ENCODE measurements at places on chromosomes 1 and 21.

DNA sequence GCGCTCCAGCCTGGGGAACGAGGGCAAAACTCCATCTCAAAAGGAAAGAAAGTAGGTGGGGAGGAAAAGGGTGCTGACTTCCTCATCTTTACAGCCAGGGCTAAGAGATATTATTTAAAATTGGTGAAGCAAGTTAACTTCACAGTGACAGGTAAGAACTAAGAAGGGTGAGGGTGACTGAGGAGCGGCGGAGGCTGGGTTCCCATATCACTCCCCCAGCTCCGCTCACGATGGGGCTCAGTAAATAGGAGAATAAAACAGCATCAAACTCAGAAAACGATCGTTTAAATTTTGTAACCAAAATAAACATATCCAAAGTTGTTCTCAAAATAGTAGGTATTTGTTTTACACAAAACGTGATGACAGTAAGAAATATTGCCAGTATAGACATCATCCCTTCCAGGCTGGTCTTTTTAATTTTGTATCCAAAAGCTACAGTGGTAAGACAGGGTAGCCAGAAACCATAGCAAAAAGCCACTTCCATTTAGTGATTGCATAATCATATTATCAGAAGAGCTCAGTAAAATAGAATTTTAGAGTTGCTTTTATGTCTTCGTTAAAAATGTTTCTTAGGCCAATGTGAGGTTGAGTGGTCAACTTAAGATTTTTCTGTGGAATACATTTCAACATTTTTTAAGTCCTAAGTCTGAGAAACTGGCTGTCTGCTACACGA, 26.2 kb upstream of the ADARB1 start:
- no peak for DNase-seq

GRCh38 chr21:16002874-16003466, 273.2 kb downstream of the USP25 start:
- DNase-seq = no peak

GRCh38 chr1:37949524-37950152, 2.8 kb upstream of the INPP5B start:
- DNase-seq = no peak

- no peak for DNase-seq
Observed at GRCh38 chr1:960363-961131, at the start of gene KLHL17. Gene KLHL17, plus strand, starts transcription at chr1:960584. Its CDS starts 110 bp downstream, at chr1:960694.

DNA sequence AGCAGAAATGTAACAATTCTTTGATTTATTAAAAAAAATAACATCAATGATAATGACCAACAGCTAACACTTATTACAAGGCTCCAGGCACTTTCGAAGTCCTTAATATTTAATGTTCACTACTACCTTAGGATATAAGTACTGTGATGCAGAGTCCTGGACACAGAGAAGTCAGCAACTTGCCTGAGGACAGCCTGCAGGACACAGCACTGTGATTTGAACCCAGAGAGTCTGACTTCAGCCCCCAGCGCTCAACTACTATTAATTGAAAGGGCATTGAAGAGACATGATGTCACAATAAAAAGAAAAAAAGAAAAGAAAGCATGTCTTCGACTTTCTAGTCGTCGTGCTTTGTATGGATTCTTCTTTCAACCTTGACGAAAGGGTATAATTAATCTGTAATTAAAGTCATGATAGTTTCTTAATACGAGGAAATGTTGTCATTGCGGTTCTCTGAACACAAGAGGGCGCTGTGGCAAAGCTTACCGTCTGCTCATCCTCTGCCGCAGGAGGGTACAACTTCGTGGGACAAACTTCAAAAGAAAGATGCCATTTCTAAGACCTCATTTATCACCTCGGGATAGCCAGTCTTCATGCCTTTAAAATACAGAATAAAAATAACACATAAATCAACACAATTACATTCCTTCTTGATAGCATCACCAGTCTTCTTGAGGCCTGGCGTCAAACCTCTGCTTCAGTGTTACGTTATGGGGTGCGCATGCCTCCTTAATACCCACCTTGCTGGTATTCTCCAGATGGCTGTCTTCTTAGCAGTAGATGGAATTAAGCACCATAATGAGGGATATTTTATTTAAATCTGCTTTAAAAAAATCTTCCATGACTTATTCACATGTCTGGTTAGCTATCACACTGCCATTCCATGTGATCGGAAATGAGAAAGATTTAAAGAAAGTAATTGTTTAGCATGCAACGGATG, 240.1 kb downstream of the DISC1 start:
- no peak for DNase-seq

DNA sequence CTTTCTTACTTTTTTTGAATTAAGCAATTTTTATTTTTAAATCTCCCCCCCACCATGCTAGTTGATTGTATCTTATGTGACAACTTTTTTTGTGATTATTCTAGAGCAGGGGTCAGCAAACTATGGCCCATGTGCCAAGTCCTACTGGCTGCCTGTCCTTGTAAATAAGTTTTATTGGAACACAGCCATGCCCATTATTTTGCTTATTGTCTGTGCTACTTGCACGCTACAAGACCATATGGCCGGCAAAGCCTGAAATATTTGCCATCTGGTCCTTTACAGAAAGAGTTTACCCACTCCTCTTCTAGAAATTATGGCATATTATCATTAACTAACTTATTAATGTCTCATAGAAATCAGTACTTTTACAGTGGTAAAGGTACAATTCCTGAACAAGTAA, 51.7 kb downstream of the AK5 start:
- DNase-seq = no peak

DNA sequence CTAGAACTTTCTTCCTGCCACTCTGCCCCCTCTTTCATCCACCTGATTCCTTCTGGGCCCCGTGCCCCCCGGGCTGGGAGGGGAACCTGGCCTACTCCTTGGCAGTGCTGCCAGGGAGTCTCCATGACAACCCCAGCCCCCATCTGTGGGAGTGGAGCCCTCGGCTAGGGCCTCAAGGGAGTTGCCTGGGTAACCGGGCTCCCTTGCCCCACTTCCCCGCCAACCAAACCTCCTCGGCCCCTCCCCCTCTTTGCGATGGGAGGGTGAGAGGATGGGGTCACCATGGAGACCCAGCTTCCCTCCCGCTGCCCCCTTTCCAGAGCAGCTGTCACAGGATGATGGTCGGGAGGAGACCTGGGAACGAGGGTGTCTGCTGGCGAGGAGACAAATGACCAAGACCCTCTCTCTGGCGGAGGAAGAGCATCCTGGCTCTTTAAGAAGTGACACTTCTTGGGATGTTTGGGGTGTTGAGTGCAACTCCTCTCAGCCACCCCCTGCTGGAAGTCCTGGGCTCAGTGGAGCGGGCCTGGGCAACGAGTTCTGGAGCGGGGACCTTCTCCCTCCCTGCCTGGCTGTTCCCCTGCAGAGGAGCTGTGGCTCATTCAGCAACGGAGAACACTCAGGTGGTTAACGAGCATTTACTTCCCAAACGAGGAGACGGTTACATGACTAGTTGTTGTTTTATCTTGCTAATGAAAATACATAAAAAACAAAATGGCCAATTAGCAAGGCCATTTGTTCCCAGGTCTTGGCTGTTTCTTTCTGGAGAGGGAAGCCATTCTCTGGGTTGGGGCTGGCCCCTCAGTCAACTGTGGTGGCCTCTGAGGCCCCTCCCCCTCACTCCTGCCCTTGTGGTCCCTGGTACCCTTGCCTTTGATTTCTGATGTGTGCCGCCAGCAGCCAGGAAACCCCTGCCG, 82.8 kb downstream of the UBIAD1 start:
- no peak for DNase-seq

DNA sequence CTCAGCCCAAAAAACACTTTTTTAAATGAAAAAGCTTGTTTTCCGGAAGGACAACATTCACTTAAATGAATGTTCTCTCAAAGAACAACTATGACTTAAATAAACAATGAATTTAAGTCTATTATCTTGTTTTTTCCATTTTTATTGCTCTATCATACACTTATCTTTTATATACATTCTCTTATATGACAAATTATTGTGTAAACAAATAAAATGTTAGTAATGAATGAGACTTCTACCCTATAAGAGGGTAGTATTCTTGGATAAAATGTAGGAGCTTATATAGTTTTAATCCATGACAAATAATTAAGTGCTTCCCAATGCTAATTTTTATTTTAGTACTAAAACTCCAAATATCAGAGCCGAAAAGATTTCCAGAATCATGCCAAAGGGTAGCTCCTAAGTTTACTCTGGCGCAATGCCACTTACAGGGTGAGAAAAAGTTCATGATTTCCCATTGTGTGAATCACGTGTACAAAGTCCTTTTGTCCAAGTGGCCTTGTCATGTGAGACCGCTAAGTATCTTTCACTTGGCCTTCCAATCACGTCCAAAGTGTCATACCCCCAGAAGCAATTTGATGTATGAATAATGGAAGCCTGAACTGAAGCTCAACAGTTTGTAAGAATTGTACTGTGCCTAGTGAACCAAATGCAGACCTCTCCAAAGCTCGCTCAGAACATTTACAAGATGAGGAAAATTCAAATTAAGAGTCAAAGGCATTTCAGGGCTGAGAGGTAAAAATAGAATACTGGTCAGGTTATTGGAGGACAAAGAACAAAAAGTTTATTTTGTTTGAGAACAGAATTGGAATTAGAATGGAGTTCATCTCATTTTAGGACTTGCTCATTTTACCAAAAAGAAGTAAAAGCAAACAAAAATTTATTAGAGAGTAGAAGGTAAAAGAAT, 56.6 kb upstream of the C1orf21 start:
- no peak for DNase-seq

DNA sequence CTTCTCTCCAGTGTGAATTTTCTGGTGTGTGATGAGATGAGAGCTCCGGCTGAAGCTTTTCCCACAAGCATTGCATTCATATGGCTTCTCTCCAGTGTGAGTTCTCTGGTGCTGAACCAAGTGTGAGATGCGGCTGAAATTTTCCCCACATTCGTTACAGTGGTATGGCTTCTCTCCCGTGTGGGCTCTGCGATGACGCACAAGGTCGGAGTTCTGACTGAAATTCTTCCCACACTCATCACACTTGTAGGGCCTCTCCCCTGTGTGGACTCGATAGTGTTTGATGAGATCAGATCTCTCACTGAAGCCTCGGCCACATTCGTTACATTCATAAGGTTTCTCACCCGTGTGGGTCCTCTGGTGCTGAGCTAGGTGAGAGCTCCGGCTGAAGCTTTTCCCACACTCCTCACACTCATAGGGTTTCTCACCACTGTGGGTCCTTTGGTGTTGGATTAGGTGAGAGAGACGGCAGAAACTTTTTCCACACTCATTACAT, 7.4 kb downstream of the ZNF436 start:
- DNase-seq = no peak

DNA sequence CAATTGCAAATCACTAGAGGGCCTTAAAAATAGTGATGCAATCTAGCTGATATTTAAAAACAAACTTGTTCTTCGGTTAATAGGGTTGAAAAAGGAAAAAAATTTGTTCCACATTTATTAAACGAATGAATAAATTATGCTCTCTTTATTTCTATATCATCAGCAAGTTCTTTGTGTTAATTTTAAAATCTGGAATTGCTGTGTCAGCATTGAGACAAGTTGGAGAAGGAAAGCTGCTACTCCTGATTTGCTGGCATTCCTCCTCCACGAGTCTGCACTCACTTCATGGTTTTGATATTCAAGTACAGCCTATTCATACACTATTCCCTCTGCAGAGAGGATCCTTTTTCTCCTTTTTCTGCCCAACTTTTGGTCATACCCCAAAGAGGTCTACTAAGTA, 117.6 kb downstream of the MRPL39 start:
- no peak for DNase-seq

DNA sequence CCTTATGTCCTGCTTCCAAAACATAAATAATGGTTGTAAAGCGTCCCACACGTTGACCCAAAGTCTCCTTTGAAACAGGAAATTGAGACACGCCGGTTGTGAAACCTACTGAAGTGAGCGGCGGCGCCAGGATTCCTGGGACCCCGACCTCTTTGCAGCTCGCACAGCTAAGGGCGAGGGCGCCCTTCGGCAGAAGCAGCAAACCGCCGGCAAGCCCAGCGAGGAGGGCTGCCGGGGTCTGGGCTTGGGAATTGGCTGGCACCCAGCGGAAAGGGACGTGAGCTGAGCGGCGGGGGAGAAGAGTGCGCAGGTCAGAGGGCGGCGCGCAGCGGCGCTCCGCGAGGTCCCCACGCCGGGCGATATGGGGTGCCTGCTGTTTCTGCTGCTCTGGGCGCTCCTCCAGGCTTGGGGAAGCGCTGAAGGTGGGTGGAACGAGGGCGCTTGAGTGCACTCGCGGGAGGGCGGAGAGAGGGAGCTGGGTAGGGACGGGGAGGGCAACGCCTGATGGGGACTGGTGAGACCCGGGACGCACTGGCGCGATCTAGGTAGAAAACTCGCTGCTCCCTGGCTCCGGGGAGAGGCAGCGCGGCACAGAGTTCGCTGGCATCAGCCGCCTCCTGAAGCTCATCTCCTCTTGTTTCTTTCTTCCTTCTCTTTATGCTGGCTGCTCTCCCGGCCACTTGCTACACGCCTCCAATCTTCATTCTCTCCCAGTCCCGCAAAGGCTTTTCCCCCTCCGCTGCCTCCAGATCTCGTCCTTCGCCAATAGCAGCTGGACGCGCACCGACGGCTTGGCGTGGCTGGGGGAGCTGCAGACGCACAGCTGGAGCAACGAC, at the start of gene CD1D:
Gene CD1D, plus strand, starts transcription at position 155 of the 836 bp plus-strand sequence. Its CDS starts 207 bp downstream, at position 362.
- no peak for DNase-seq

- DNase-seq = no peak
Observed at GRCh38 chr21:32233722-32234301, 45.0 kb downstream of the MIS18A start.

DNA sequence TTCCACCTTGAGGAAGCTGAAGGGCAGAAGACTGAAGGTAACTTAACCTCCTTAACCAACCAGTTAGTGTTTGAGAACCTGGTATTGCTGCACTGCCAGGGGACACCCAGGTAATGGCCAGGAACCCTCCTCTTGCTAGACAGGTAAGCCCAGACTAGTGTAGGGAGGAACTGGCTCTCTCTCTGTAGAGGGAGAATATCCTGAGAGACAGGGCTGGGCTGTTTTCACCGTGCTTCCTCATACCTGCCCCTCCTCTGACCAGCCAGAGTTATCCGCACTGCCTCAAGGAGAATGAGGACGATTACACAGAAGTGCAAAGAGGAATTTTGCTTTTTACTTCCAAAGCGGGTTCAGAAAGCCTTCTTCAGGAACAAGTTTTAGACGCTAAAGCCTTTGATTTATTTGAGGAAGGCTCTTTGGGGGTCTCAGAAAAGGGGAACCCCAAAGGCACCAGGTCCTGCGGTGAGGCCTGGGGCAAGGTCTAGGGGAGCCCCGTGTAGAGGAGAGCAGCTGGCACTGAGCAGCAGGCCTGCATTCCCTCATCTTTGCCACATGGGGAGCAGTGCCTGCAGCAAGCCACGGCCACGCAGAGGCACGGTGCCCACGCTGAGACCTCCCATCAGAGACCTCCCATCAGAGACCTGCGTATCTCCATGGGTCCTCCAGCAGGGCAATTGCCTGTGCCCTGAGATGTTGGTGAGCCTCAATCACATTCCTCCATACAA, 13.5 kb downstream of the GNG4 start:
- DNase-seq = no peak

- DNase-seq = no peak
Observed at GRCh38 chr1:46171351-46171750, 3.5 kb upstream of the TSPAN1 start.
